ENCODE measurements at places on chromosomes 3 and 15.

DNA sequence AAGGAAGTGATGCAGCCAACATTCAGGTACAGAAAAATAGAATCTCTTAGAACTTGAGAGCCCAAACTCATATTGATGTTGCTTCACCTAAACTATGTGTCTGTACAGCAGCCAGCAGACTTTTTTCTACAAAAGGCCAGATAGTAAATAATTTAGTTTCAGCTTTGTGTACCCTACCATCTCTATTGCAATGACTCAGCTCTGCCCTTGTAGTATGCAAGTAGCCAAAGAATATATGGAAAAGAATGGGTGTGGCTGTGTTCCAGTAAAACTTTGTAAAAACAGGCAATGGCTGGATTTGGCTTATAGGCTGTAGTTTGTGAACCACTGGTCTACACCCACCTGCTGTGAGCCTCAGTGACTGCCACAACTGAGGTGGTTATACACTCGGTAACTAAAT is 392.5 kb upstream of the RARB start:
- no peak for DNase-seq

GRCh38 chr3:49899815-49900214 is 3.9 kb downstream of the MST1R start:
- no peak for DNase-seq

DNA sequence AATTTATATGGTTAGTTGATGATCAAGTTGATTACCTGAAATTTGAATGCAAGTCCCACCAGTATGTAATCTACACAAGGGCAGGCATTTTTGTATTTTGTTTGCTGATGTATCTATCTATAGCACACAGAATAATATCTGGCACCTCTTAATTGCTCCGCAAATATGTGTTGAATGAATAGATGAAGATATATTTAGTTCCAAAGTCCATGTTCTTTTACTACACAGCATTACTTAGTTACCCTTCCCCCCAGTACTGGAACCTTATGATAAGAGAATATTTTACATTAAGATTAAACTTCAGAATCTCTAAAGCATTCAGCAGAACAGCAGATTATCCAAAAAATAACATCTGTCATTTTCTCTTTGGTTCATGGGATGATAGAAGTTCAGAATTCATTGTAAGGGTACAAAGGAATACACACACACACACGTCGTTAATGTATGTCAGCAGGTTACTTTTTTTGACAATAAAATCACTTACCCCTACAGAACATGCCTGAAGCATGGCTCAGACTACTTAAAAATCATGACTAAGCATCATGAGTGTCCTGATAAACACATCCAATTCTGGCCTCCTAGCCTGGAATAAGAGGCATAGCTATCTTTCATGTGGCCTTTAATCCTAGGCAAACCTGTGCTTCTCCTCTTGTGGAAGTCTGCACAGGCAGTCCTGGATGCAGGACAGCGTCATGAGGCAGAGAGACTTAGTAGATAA is 148.9 kb upstream of the TBC1D5 start:
- no peak for DNase-seq

- DNase-seq, result no peak
These were observed 119.8 kb downstream of the THRB start for GRCh38 chr3:24374801-24375200.

DNA sequence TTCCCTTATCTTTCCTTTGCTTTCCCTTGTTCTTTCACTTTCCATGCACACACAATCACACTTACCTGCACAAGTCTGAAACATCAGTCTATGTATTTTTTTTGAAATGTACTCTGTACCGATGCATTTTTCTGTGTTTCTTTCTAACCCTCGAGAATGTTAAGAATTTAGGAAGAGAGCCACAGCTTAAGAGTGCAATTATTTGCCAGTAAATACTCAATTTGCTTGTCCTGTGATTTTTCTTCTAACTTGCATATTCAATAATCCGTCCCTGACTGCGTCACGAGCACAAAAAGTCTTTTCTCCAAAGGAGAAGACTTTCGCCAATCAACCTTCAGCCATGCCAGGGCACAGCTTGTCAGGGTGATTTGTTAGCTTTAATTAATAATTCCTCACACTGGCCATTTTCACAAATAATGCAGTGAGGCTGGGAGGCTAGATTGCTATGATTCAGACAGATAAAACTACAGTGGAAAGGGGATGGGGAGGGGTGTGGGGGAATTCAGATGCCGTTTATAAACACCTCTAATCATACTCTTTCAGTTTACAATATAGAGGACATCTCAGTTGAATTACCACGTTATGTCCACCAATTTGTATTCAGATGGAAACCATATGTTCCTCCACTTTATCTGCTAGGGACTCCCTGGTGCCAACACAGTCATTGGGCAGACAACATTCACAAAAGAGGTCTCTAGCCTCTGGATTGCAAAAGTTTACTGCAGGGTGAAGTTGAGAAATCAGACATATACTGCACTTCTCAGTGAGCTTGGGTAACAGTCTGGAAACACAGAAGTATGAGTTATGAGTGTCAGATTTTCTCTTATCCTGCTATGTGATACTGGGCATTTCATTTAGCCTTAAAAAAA is 388.0 kb downstream of the ZBTB20 start:
- DNase-seq, result no peak

- no peak for DNase-seq
These were observed 318.9 kb upstream of the IL12A start for GRCh38 chr3:159669766-159670165.

DNA sequence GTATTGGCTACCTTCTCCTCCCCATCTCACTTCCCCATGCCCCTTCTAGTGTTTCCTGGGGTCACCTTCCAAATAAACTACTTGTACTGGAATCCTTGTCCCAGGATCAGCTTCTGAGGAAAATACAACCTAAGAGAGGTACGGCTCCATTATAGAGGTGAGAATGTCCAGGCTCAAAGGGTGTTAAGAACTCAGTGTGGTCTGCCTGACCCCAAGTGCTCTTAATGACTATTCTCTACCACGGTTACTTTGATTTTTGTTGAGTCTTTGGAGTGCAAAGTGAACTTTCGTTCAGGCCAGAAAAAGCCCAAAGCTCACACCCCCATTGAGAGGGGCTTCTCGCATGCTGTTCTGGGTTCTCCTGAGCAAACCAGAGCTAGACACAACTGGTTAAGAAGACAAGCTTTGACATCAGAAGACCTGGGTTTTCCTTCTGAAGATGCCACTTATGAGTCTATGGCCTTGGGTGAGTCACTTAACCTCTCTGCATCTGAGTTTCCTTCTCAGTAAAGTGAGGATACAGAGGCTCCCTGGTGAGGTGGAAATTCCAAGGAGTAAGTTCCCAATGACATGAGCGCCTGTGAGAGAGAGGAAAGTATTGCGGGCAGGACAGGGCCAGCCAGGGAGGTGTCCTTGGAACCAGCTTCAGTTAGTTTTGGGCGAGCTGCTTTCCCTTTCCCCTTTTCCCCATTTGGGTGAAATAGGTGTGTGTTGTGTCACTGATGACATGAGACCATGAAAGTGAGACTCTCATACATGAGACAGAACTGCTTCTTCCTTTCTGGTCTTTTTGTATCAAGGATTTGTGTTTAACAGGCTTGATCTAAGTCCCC is 475.0 kb upstream of the PROK2 start:
- no peak for DNase-seq

GRCh38 chr3:182909318-182910040 is 70.9 kb downstream of the DCUN1D1 start:
- DNase-seq, result no peak

GRCh38 chr3:22372292-22373062 is 621.5 kb upstream of the ZNF385D start:
- peak; percentile 9 for DNase-seq

- no peak for DNase-seq
These were observed 212.1 kb downstream of the ROBO1 start for GRCh38 chr3:79555655-79556054.

DNA sequence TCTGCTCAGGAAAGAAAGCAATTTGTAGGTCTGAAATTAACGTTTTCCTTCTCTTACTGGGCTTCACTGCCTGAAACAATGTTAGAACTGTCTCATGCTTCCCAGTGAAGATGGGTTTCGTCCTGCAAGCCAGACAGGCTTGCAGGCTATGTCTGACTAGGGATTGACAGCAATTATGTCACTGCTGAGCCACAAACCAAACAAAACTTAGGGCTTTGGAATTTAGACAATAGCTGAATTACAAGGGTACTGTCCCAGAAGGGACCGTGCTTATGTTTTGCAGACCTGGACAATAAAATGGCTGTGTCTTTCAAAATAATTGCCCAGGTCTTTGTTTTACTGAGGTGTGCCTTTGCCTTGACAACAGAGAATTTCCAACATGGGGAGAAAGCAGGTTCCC is 46.3 kb upstream of the CCDC80 start:
- DNase-seq, result no peak

DNA sequence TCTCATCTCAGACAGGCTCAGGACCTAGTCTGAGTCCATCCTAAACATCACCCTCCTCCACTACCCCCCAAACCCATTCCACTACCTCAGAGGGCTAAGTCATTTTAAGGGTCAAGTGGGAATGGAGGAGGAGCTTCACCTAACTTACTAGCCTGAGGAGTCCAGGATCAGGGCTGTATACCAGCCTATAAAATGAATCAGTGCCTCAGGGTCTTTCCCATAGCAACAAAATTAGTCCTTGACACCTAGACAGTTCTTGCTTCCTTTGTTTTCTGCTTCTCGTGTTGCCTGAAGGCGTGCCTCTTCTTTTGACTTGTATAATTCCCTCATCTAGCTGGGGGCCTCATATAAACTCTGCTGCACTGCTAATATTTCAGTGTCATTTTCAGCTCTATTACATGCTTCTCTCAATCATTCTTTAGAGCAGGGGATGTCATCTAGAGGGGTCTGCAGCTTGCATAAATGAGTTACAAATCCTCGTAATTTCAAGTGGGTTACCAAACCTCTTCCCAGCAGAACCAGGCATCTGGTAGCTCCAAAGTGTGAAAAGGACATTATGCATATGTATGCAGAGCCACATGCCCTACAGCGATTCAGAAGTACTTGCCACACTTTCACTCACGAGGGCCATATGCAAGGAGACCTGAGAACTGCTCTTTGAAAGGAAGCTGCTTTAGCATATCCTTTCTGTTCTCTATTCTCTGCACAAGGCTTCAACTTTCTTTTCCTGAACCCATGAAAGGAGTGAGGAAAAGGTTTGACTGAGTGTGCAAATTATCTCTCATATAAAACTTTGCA is 311.7 kb upstream of the SEMA6D start:
- no peak for DNase-seq

DNA sequence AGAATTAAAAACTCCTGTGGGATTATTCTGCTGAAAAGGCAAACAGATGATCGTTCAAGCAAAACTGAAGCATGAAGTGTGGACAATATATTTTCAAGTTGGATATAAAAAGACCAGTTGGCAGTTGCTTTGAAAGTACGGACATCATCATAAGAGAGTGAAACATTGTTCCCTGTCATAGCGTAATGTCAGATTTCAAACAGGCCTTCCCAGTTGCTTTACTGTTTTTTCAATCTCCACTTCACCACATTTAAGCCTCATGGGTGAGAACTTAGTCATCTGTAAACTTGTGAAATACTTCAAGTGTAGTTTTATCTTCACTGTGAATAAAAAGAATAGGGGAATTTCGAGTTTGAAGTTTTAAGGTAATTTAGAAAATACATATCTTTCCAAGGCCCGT is 435.1 kb upstream of the CNTN3 start:
- no peak for DNase-seq

GRCh38 chr3:193317682-193318300 is 60.8 kb downstream of the ATP13A5 start:
- no peak for DNase-seq

- DNase-seq, result no peak
These were observed 716.8 kb downstream of the NSUN3 start for GRCh38 chr3:94779699-94780098.

- DNase-seq, result no peak
These were observed 279.3 kb downstream of the IGSF11 start for GRCh38 chr3:118755253-118755801.

GRCh38 chr3:81868597-81868996 is 107.2 kb upstream of the GBE1 start:
- DNase-seq, result no peak

DNA sequence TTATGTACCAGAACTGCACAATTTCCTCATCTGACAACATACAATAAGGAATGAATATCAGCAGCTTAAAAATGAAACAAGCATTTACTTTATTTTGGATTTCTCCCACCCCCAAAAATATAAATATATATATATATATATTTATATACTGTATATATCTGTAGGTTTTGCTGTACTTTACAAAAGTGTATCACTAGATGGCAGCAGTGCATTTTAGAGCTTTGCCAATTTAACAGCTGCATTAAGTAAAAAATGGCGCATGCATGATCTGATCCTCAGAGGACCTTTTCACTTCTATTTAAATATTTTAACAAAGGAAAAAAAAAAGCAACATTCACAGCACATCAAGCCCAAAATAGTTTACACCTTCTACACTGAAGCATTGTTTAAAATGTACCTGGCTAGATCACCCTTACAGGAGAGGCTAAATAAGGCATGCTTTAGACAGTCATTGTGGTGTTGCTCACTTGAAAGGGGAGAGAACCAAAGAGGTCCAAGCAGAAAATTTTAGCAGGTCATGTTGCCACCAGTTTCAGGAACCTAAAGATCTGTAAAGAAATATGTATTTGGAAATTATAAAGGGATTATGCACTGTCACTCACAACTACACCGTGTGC is 72.6 kb downstream of the NPTN start:
- DNase-seq, result no peak

DNA sequence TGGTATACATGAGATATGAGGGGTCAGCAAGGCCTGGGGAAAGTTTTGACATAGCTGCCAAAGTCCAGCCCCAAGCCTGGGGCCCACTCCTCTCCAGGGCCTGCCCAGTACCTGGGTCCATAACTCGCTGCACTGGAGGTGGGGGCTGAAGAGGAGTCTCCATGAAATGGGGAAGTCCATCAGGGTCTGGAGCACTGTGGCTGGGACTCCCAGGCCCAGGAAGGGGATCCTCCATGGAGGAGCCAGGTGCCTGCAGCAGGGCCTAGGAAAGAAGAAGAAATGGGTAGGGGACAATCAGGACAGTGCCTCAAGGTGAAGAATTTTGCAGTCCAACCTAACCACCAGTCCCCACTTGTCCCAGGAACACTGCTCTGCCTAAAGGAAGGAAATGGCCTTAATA is 8.2 kb downstream of the GORASP1 start:
- DNase-seq, result no peak

GRCh38 chr3:184773283-184774186 is 38.4 kb upstream of the VPS8 start:
- no peak for DNase-seq

GRCh38 chr3:150409512-150410310 is 1.6 kb downstream of the TSC22D2 start:
- peak; percentile 71 for DNase-seq

DNA sequence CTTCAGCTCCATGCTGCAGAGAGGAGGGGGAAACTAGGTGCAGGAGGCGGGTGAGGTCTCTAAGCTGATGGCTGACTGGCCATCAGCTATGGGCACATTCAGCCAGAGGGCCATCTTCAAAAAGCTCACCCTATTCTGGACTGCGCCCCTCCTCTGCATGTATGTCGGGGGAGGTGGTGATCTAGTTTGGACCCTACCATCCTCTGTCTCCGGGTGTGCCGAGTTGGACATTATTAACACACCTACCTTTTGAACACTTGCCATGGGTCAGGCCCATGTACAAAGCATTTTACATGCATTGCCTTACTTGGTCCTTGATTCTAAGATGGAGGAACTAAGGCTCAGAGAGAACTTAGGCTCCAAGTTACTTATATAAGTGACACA is 1.4 kb downstream of the NISCH start:
- no peak for DNase-seq

GRCh38 chr3:94070341-94070911 is 7.6 kb downstream of the NSUN3 start:
- DNase-seq, result peak; percentile 20
